Renal cortex interstitium (tissue), 15 donors: ENCODE measurements at places on chromosomes 7 and 10. TPM values are rescaled to one million over a fixed set of nuclear protein-coding genes. Genes with fewer than 3 reads are reported as not detected.

The NRG3 gene
- 11.8 TPM for polyA plus RNA-seq

The TMEM178B gene
- polyA plus RNA-seq: 0.27 TPM

The TFEC gene
- 25.3 TPM for polyA plus RNA-seq

GRCh38 chr7:128410451-128410753 lies 620 bp upstream of the IMPDH1 start:
- no peak for DNase-seq

DNA sequence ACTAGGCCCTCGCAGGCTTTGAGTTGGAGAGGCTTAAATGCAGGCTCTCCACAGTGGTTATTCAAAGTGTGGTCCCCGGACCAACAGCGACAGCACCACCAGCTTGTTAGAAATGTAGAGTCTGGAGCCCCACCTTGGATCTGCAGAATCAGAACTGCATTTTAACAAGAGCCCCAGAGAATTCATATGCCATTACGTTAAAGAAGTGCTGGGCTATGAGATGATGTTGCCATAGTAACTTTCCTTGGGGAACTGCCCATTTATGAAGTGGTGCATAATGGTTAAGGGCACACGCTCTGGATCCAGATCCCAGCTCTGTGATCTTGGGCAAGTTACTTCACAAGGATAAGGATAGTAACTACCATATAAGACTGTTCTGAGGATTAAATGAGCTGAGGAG lies 48.9 kb downstream of the ZCCHC24 start:
- no peak for DNase-seq

- no peak for DNase-seq
Observed at GRCh38 chr7:21504021-21504420, 38.8 kb upstream of the DNAH11 start.

- no peak for DNase-seq
Observed at GRCh38 chr10:132388891-132389432, 8.0 kb upstream of the PWWP2B start.

- no peak for DNase-seq
Observed at GRCh38 chr10:28812384-28813372, 135.4 kb downstream of the BAMBI start.

DNA sequence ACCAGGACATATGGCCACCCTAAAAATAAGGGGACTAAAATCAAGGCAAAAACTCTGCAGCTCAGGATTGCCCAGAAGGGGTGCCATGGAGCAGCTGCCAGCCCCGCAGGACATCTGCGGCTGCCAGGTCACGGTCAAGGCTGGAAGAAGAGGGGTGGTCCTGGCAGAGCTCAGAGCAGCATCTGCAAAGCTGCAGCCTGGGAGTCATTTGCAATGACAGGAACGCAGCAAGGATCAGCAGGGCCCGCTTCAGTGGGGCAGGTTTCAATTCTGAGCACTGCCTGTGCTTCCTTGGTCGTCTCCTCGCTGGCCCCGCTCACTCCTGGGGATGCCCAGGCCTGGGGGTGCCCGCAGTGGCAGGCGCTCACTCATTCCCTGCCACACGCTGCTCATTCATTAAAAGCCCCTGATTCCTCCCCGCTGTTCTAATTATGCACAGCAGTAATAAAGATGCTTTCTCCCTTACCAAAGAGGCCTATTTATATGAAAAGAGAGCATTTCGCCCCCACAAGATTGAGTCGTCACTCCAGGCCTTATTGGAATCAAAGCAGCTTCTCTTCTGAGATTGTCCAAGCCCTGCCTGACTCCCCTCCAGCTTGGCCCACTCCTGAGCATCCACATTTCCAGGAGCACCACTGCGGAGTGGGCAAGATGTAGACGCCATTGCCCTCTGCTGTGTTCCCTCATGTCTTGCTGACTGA lies 4.6 kb downstream of the HSPA12A start:
- DNase-seq: no peak

DNA sequence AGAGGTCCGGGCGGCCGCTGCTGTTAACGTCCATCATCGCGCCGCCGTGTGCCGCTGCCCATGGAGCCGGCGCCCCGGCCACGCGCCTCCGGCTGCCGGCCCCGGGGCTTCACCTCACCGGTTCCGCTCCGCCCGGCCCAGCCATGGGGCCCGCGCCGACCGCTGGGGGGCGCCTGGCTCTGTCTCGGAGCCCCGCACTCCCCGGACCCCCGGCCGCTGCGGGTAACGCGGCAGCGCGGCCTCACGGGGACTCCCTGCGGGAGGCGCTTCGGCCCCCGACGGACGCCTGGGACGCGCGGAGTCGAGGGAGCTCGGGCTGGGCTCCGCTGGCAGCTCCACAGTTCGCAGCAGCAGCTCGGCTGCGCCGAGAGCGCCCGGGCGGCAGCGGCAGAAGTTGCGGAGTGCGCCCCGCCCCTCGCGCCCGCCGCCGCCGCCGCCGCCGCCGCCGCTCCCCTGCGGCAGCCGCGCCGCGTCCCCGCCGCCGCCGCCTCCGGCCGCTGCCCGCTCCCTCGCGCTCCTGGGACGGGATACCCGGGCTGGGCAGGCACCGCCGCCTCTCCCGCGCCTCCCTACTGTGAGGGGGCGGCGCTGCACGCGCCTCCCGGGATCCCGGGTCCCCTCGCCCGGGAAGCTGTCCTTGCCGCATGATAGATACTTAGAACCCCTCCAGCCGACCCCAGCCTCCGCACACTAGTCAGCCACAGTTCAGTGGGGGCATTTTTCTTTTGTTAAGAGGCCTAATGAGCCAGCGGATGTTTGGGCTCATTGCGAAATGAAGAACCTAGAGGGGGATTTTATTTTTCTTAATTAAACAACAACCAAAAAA lies at the start of gene HTR7:
TSS of gene HTR7 (minus strand) at position 405 of the 826 bp plus-strand sequence. CDS start at position 37, 368 bp downstream.
- DNase-seq: no peak

- no peak for DNase-seq
Observed at GRCh38 chr7:101906291-101907240, 89.1 kb downstream of the CUX1 start.

- no peak for DNase-seq
Observed at GRCh38 chr10:11261143-11261542, 243.5 kb downstream of the CELF2 start.

DNA sequence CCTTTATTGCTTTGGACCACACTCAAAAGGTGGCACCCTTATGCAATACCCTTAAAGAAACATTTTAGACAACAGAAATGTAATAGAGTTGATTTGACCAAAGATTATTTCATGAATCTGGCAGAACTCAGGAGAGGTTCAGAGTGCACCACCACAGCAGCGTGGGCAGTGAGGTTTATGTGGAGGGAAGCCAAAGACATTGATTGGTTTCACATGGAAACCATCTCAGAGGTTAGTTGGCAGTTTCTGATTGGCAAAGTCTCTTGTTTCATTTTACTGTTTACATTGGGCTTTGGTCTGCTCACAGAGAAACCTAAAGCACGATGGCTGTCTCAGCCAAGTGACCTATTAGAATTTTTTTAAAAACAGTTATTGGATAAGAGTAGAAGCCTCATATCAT lies 101.3 kb downstream of the SDHAF3 start:
- no peak for DNase-seq

GRCh38 chr7:14432924-14433323 lies 443.5 kb upstream of the ETV1 start:
- DNase-seq: no peak

GRCh38 chr7:81767926-81768325 lies 1.9 kb downstream of the HGF start:
- no peak for DNase-seq
